ENCODE measurements at places on chromosomes 12 and 14.

DNA sequence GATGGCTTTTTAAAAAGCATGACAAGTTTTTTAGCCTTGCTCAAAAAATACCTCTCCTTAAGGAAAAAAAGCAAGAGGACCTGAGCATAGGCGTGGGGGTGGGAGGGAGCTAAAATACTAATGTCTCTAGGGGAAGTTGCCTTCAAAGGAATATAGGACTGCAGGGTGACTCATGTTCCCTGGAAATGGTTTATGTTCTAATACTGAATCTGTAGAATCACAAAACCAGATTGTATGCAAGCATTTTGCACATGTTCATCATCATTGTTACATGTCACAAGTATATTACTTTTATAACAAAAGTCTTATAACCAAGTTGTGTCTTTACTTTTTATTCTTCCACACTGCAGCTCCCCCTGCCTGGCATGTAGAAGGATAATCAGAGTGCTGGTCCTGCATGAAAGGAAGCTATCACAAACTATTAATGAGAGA is 36.6 kb downstream of the GPR135 start:
- DNase-seq: no peak

GRCh38 chr12:19196959-19197630 is 67.6 kb downstream of the PLEKHA5 start:
- no peak for DNase-seq

- DNase-seq: no peak
Measured at GRCh38 chr12:29238822-29239291, 89.8 kb downstream of the FAR2 start.

DNA sequence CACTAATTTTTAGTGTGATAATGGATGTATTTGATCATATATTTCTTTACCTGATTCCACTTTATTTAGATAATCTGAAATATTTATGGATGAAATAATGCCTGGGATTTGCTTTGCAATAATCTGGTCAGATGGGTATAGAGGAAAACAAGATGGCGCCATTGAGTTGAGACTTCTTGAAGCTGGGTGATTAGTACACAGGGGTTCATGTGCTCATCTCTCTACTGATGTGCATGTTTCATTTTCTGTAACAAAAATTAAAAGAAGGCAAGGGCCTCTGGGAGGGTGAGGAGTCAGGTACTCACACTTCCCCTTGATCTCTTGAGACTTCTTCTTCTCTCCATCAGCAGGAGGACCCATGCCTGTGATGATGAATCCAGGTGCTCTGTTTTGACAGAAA is 61.8 kb downstream of the GCH1 start:
- DNase-seq: no peak

- DNase-seq: peak; percentile 93
Measured at GRCh38 chr12:106118-106591, 39.6 kb downstream of the IQSEC3 start.

DNA sequence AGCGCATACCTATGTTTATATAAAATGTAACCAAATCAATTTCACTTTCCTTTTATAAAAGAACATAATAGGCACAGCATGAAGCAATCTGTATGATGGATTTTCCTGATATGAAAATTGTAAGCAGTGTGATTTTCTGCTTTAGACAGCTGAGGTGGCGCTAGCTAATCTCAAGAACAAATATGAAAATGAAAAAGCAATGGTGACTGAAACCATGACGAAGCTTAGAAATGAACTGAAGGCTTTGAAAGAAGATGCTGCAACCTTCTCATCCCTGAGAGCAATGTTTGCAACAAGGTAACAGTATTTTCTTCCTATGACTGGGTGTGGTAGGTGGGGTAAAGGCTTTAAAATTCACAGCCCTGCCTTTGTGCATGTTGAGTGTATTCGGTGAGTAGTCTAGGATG is 65.0 kb upstream of the FGD4 start:
- DNase-seq: no peak

- peak; percentile 26 for DNase-seq
Measured at GRCh38 chr12:7937833-7938506, 2.0 kb upstream of the SLC2A3 start.

DNA sequence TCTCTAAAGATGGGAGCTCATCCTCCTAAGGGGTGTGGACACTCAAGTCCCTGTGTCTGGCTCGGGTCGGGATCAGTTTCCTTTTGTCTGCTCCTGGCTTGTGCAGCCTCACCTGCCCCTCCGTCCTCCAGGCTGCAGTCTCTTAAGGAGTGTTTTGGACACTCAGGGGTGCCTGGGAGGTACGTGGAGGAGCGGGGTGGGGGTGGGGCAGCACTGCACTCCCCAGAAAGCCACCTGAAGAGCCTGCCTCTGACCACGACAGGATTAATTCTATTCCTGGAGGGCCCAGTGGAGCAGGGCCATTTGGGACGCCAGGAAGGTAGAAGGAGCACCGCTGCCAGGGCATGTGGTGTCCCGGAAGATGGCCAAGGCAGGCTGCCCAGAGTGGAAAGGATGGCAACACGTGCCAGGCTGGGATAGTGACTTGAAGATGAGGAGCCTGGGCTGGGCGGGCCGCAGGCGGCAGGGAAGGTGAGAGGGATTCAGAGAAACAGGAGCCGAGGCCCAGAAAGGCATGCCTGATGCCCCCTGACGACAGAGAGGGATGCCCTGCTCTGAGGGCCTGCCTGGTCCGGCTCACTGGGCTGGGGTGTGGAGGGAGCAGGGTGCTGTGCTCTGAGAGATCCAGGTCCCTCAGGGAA is 14.8 kb upstream of the LRTM2 start:
- no peak for DNase-seq

DNA sequence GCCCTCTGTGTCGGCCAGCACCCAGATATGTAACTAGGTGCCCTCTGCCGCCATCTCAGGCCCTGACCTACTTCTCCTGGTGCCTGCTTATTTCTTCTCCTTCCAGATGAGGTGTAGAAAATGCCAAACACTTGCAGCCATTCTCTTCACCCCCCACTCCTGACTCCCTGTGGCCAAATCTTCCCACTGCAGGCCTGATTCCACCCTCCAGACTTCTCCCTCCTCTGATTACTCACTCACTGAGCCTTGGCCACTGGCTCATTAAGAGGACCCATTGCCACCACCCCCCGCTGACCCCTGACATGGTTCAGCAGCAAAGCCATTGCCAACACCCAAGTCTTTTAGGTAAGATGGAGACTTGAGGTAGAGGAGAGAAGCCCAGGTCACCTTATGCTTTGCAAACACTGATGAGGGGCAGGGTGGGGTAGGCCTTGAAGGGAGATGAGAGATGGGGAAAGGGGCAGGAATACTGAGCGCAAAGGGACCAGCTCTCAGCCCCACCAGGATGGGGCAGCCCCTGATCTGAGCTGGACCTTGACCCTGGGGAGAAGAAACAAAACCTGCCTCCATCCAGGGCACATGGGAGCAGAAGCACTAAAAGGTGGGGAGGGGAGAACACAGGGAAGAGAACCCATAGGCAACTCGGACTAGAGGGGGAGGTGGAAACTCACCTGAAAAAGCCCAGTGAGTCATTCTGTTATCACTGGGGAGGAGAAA is 25.1 kb upstream of the ANO2 start:
- DNase-seq: no peak

- DNase-seq: no peak
Measured at GRCh38 chr12:41795910-41796309, 348.8 kb downstream of the GXYLT1 start.

DNA sequence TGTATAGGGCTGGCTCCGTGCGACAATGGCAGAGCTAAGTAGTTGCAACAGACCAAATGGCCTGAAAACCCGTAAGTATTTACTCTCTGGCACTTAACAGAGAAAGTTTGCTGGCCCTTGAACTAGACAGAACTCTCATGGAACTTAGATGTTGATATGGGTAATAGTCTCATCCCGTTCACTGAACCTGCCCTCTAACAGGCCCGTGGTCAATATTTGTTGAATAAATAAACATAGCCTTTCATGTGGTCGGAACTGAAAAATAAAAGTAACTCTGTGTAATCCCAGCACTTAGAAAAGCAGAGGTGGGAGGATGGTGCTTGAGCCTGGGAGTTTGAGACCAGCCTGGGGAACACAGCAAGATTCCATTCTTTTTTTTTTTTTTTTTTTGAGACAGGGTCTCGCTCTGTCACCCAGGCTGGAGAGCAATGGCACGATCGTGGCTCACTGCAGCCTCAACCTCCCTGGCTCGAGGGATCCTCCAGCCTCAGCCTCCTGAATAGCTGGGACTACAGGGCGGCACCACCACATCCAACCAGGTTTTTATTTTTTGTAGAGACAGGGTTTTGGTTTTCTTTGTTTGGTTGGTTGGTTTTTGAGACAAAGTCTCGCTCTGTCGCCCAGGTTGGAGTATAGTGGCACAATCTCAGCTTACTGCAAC is 29.7 kb downstream of the KDM2B start:
- no peak for DNase-seq

- DNase-seq: no peak
Measured at GRCh38 chr14:36625436-36625835, 36.2 kb upstream of the PAX9 start.

DNA sequence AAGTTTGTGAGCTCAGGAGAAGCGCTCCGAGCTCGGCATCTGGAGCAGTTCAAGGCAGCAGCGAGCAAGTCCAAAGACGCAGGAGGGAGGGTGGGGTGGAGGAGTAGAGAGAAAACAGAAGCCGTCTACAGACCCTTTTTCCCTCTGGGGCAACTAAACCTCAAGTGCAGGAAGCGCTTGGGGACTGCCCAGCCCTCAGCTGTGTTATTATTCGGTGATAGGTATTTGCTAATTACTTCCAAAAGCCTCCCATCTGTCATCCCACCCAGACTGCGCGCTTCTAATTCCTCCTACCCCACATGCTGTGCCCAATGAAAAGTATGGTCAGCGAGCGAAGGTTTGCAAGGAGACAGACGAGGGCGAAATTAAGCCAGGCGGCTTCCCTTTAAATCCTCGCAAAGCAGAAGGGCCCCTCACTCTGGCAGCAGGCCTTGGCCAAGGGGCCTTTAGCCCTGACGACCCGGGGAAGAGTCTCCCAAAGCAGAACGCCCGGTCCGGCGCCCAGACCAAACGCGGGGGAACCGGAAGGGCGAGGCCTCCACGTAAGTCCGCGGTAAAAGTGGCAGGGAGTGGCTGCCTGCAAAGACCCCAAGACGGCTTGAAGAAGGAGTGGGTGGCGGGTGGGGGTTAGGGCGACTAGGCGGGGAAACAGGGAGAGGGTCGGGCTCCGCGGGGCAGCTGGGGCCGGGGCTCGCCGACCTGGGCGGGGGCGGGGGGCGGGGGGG is 507 bp upstream of the CD9 start:
- DNase-seq: peak; percentile 48

DNA sequence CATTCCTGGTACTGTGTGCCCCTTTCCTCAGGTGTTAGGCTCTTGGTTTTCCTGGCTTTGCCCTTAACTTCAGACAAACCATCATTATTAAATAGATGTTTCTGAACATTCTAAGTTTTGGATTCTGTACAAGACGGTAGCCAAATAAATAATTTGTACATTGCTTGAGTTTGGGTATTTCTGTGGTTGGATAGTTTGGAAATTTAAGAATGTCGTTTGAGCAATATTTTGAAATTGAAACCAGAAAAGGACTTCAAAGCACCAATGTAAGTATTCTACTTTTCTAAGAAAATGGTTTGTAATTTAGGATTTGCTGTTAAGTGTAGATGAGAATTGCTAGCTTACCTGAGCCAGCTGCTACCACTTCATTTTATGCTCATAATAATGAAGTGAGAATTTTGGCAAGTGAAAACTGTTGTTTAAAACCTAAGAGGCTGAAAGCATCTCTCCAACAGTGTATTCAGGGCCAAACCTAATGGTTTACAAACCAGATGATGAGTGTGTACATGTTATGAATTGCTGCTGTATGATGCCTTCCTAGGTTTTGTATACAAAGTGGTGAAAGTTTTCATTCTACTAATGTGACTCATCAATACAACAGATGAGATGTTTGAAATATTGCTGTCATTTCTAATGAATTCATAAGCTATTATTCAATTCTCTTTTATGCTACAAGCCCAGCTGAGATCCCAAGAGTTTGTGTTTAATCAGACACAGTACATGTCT is 181.5 kb upstream of the PRKD1 start:
- no peak for DNase-seq

DNA sequence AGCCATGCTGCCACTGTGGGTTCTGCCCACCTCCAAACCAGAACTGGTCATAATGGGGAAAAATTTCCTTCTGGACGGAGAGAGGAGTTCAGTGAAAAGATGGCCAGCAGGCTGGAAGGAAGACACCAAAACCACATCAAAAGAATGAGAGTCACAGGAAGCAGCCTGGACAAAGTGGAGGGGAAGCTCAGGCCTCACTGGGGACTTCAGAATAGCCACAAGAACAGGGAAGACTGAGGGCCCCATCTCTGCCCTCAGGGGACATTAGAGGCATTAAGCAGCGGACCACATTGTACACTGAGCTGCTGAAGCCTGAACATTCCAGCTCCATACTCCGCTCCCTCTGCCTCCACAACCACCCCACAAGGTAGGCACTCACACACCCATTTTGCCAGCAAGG is 119.6 kb upstream of the COCH start:
- no peak for DNase-seq

All from NAMALWA (cell line).